ENCODE measurements at places on chromosomes 5 and 9. TPM values are rescaled to one million over a fixed set of nuclear protein-coding genes. Genes with fewer than 3 reads are reported as not detected.

The GNA14 gene
- 6.5 TPM for polyA plus RNA-seq

The FKTN gene
- polyA plus RNA-seq = 5.9 TPM

DNA sequence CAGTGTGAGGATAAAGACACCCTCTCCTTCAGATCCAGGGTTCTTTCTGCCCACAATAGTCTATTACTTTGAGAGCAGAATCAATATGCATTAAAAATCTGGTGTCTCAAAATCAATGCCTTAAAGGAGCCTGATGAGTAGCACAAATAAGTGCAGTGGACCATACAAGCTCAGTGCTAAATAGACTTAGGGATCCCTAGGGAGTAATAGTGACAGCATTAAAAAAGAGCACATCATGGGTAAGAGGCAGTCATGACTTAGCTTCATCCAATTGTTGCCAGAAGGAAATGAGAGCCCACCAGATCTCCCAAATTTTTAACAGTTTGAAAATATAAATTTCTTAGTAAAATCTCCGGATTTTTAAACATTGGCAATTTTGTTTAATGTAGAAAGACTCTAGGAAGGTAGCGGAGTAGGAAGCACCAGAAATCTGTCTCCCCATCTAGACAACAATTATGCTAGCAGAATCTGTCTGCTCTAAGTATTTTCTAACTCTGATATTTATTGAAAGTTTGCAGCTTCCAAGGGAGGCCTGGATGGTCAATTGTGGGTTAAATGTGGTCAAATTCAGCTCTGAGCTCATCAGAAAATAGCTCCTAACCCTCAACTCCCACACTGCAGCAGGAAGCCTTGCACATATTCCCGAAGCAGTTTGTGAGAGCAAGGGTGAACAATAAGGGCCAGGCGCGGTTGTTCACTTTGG lies 443.9 kb downstream of the TLE1 start:
- no peaks in the 10 kb centered on the region for H3K27me3 ChIP-seq
- H3K4me1 ChIP-seq = no peaks in the 10 kb centered on the region
- H3K36me3 ChIP-seq = no peaks in the 10 kb centered on the region
- no peak overlapping the region for H3K4me3 ChIP-seq
- DNase-seq = no peak

DNA sequence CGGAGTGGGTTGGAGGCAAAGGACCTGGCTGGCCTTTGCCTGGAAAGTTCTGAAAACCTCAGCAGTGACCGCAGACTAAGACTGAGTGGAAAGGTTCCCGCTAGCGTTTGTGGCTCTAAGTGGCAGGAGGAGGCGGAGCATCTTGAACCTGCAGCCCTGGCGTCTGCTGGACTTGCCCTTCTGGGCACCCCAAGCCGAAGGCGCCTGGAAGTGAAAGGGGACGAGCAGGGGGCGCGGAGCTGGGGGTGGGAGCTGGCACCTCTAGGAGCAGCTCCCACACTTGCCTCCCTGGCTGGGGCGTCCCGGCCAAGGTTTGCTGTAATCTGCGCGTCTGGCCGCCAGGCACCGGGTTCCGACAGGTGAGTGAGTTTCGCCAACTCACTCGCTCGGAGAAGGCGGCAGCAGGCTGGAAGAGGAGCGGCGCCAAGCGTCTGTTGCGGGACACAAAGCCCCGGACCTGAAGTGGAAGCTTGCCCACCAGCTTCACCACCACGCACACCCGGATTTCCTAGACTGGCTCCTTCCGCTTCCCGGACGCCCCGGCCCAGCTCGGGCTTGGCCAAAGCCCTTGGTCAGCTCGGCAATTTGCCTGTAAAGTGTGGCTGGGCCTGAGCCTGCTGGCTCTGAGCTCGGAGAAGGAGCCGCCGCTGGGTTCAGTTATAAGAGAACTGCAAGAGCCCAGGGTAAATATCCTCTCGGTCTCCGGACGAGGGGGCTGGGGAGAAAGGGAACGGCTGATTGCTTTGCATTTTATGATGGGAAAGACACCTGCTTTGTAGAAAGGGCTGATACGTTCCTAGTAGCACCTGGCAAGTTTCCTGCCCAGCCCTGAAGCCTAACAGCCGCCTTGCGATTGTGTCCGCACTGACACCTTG lies at the start of gene GNA14:
Gene GNA14 (minus strand): TSS at position 89 of the 875 bp plus-strand sequence. CDS start 529 bp downstream, outside the sequence.
- DNase-seq = peak; percentile 45
- peaks cover 6% of the 10 kb centered on the region for H3K4me1 ChIP-seq
- H3K36me3 ChIP-seq = no peaks in the 10 kb centered on the region

DNA sequence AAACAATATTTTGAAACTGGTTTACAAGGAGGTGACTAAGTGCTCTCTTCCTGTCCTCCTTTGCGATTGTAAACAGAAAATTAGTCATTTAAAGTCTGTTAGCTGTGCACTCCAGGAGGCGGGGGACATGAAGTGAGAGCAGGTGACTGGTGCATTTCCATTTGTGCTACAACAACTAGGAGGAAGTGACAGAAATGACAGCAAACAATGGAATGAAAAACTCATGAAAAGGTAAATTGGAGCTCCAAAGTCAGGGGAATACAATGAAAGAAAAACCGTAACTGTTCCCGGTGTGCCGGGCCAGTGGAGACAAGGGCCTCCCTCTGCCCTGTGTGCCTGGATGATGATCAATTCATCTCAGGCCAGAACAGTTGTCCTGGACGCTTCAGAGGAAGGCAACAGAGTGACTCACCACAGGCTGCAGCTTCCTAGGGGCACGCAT lies 439.9 kb downstream of the GADD45G start:
- H3K4me3 ChIP-seq = no peak overlapping the region
- no peaks in the 10 kb centered on the region for H3K4me1 ChIP-seq
- H3K27ac ChIP-seq = no peak overlapping the region

DNA sequence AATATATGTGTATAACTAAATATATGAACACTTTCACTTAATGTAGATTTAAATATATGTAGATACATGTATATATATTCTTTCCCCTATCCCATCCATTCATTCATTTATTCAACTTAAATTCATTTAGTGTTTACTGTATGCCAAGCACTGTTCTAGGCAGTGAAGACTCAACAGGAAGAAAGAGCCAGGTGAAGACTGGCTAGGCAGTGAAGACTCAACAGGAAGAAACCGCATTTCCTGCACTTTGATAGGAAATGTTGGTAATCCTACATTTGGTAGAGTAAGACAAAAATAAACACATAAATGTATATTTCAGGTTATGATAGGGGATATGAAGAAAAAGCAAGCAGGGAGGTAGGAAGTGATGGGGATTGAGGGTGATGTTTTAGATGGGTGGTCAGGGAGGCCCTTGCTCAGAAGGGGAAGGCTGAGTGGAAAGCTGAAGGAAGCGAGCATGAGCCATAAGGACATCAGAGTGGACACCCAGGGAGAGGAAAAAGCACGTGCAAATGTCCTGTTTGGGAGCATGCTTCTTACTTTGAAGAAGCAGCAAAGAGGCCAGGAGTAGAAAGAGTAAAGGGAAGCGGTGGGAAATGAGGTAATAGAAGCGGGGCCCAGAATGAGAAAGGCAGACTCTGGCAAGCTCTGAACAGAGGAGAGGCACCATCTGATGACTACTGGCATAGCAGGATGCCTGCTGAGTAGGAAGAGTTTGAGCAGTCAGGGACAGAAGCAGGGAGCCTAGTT lies 227.8 kb upstream of the MAP3K1 start:
- no peak overlapping the region for H3K4me3 ChIP-seq
- no peak overlapping the region for H3K27ac ChIP-seq
- H3K36me3 ChIP-seq = no peaks in the 10 kb centered on the region
- no peak for DNase-seq
